ENCODE measurements at places on chromosomes 13 and 19.

DNA sequence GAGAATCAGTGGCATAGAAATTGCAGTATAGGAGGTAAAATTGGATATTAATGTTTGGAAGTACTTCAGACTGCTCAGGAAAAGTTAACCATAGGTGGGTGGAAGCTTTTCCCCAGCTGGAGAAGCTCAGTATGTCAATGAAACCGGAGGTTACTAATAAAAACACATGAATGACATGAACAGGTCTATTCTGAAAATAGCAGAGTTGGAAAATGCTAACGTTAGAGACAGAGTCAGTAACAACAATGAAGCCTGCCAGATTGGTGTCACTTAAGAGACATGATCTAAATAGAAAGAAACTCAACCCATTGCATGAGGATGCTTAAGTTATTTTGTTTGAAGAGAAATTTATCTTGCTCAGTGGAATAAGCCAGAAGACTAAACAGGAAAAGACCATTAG is 364.5 kb downstream of the DNAJC15 start:
- DNase-seq, result no peak

- DNase-seq, result no peak
Observed at GRCh38 chr13:45133396-45134118, 13.2 kb downstream of the GTF2F2 start.

DNA sequence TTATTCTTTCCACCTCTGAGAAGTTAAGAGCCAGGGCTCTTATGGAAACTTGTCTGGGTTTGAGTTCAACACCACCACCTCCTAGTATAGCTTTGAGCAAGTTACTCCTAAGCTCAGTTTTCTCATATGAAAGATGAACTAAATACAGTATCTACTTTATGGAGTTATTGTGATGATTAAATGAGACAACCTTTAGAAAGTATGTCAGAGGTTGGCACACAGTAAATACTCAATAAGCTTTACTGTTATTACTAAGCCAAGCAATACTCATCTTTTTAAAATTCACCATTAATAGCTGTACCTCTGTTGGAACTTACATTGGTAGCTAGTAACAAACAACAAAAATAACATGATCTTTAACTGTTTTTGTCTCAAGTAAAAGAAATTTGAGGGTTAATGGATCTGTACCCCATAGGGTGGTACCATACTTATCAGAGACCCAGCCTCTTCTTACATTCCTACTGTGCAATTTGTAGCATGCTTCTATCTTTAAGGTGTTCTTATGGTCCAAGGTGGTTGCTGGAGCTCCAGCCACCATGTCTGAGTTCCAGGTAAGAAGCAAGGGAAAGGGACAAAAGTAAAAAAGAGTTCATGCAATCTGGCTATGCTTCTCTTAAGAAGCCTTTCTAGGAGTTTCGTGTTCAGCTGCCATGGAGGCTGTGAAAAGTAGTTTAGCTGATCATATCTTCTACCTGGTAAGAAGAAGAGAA is 24.1 kb upstream of the NDFIP2 start:
- DNase-seq, result no peak

DNA sequence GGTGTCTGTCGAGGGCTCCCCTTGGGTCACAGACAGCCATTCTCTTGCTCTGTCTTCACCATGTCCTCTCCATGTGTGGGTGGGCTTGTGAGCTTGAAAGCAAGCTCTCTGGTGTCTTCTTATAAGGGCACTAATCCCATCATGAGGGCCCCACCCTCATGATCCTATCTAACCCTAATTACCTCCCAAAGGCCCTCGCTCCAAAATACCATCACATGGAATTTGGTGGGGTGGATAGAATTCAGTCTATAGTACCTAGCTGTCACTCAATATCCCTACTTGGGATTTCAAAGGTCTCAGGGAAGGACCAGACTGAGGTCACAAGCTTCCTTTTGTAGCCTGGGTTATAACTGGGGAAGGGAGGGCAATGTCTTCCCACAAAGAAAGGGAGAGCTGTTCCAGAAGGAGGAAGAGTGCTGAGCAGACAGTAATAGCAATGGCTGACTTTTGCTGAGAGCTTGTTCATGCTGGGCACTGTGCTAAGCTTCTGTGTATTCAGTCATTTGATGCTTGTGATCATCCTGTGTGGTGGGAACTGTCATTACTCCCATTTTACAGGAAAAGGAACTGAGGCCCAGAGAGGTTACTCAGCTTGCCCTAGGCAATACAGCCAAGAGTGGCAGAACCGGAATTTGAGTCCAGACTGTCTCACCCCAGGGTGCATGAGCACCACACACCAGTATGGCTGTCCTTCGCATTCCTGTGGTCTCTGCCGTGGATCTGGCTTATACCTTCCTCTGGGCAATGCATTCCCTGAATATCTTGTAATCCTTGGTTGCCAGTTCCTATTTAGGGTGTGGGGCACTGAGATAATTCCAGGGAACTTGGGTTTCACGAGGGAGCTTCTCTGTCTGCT is 8.2 kb downstream of the FXYD5 start:
- DNase-seq, result no peak

DNA sequence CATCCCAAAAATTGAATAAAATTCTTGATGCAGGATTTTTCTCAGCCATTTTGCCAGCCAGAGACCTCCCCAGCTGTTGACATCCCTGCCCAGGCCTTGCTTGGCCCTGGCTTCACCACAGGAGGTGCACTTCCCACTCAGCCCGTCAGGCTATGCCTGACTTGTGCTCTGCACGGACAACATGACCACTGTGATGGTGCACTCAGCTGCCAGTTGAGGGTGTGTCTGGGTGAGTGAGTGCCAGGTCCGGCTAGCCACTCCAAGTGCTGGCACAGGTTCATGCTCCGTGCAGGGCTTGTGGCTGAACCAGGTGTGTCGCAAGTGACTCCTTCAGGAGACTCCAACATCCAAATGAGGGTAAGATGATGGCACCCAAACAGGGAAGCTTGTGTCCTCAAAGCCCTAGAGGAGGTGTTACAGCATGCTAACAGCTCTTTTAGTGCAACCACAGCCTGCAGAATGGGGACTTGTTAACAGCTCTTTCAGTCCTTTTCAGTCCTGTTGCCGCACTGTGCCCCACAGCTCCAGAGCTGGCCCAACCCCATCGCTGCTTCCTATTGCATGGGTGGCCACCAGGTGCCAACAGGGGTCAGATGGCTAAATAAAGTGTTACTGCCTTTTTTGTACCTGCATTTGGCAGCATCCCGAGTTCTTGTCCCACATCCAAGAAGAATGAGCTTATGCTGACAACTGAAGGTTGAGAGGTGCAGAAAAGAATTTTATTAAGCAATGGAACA is 380.7 kb downstream of the SLITRK5 start:
- no peak for DNase-seq

GRCh38 chr13:101514695-101515275 is 62.3 kb downstream of the ITGBL1 start:
- DNase-seq, result peak; percentile 44

DNA sequence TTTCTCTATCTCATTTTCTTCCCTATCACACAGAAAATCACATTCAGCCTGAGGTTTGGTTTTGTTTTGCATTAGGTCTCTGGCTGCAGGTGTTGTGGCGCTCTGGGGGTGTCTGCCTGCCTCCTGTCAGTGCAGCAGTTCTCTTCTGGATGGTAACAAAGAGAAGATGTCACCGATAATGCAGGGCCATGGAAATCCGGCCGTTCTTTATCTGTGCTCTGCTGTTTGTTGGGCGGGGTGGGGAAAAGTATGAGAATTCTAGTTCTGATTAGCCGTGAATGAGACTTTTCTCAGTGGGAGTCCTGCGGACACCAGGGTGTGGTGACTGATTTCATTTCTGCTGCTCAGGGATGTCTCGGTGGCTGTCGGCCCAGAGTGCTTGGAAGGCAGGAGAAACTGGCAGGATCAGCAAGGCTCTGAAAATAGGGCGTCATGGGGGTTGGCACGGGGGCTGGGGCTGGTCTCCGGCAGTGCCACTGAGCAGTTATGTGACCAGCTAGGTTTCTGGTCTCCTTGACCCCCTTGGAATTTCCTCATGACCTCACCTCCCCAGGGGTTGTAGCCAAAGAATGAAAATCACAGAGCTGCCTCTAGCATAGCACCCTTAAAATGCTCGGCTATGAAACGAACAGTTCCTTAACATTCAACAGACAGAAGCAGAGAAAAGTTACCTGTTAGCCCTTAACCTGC is 5.0 kb downstream of the RNF113B start:
- DNase-seq, result no peak

DNA sequence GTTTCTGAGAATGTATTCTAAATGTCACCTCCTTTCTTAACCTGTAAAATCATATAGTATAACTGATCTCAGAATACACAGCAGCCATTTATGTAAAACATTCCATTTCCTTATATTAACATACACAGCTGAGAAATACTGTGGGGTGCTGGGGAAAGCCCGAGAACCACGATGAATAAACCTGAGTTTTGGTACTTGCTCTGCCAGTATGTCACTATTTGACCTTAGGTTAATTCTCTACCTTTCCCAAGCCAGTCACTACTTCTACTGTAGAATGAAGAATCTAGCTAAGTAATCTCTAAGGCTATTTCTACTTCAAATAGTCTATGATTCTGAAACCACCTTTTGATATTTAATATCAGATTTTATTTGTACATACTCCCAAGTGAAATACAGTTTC is 173.7 kb downstream of the TBC1D4 start:
- no peak for DNase-seq

GRCh38 chr19:6801485-6802086 is 29.1 kb downstream of the VAV1 start:
- no peak for DNase-seq

- no peak for DNase-seq
Observed at GRCh38 chr19:44346556-44346955, 9.9 kb downstream of the ZNF112 start.

DNA sequence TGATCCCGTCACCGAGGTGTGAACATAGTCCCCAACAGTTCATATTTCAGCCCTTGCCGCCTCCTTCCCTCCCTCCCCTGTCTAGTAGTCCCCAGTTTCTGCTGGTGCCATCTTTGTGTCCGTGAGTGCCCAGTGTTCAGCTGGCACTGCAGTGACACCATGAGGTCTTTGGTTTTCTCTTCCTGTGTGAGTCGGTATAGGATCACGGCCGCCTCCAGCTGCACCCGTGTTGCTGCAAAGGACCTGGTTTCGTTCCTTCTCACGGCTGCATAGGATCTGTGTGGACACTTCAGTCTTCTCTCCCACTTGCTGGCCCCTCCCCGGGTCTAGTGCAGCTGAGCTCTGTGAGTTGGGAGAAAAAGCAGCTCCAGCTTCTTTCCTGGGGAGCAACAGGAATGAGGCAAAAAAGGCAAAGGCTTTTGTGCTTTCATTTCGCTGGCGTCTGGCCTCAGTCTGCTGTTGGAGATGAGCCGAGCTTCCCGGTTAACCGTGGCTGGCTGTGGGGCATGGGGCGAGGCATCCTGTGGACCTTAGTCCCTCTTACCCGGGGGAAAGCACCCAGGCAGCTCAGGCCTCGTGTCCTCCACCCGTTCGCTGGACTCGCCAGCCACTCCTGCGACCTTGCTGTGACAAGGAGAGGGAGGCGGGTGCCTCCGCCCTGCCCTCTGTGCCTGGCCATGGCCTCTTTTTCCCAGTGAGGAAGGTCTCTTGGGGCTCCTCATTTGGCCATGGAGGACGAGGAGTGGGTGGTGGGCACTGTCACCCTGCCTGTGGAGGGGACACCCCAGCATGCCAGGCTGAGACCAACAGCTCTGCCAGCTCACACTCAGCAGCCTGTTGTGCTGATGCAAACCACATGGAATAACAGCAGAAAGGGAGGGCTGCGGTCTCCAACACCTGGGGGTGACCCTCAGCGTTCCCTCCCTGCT is 196.5 kb downstream of the TEX29 start:
- no peak for DNase-seq

DNA sequence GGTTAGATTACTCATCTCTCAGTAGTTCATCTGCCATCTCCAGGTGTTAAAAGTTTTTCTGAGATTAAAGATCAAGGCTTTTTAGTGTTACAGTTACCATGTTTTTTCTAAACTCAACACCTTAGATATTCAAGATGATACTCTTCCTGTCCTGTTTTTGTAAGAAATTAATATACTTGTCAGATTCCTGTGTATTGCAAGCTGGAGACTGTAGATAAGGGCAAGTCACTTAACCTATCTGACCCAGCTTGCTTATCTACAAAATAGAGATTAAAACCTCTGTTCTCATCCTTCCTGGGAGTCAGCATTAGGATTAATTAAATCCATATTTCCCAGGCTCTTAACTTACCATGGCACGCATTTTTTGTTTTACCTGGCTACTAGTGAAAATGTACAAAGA is 25.2 kb downstream of the SUGT1 start:
- DNase-seq, result no peak

- no peak for DNase-seq
Observed at GRCh38 chr19:14165990-14166830, 29.8 kb upstream of the ASF1B start.

GRCh38 chr13:27954406-27954851 is 14.7 kb downstream of the CDX2 start:
- peak; percentile 21 for DNase-seq

DNA sequence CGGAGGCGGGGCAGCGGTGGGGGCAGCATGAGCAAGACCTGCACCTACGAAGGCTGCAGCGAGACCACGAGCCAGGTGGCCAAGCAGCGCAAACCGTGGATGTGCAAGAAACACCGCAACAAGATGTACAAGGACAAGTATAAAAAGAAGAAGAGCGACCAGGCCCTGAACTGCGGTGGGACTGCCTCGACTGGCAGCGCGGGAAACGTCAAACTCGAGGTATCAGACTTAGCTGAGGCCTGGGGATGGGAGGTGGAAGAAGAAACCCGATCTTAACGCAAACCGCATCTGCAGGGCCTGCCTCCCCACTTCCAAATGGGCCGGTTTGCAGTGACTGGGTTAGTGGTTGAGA is 693 bp downstream of the RFXAP start:
- peak; percentile 11 for DNase-seq

DNA sequence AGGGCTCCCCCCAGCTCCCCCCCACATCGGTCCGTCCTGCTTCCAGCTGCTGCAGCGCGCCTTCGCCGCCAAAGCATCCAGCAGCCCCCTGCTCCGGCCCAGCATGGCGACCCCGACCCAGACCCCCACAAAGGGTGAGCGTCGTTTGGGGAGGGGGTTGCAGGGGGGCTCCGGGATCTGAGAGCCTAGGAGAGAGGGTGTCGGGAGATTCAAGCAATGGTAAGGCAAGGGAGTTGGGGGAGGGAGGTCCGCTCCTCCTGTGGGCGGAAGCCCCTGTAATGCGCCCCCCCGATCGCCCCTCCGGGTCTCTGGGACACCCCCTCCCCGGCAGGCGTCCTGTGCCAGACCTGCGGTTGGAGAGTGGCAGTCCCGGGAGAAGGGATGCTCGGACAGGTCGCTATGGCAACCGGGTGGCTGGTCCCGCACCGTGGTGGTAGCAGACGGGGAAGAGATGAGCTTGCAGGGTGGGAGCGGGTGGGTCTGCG is at the start of gene FXYD7:
Gene FXYD7, plus strand, starts transcription at position 25 of the 485 bp plus-strand sequence. Its CDS starts 79 bp downstream, at position 104.
- no peak for DNase-seq
